Non-pigmented ciliary epithelial cell (primary cell): ENCODE measurements at places on chromosomes 7 and 10.

DNA sequence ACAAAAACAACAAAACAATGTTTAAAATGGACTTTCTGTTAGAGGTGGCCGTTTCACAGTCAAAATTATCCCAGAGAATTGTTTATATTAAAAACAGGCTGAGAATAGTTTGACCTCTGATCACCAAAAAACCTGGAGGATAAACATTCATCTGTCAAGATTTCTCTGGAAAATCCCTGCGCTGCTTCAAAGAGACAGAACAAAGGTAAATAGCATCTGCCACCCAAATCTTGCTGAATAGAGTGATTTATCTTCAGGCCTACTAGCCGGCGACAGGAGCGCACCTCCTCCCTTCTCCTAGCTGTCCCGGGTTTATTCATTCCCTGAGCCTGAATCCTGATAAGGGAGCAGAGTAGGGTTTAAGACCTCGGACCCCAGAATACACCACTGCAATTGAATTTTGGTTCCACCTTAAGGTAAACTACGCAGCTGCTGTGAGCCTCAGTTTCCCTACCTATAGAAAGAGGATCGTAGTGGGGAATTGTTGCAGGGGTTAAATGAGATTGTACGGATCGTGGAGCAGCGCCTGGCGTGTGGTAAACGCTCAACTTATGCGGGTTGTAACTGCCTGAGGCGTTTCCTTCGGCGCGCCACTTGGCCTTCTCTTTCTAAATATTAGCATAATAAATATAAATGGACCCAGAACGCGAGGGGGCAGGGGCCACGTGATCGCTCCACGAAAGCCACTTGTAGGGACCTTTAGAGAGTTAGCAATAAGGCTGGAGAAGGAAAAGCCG lies 498 bp upstream of the ST7 start:
- no peak for DNase-seq

DNA sequence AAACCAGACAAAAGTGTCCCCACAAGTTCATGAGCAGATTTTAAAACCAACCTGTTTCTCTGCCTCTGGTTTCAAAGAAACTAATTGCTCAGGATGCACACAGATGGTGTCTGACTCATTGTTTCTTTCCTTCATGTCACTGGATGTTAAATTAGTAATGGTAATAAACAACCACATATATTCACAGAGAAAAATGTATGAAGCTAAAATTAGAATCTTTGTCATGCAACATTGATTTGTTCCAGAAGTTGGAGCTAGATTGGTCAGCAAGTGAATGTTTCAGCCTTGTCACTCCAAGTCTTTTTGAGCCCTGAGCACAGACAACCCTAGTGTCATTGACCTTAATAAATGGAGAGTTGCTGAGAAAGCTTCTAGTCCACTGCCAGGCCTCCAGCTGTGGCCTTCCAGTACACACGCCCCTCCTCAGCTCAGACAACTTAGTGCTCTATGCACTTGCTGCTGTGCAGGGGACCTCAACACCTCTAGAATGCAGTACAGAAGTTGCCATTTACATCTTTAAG lies 175.9 kb downstream of the CCDC71L start:
- DNase-seq = peak; percentile 58

DNA sequence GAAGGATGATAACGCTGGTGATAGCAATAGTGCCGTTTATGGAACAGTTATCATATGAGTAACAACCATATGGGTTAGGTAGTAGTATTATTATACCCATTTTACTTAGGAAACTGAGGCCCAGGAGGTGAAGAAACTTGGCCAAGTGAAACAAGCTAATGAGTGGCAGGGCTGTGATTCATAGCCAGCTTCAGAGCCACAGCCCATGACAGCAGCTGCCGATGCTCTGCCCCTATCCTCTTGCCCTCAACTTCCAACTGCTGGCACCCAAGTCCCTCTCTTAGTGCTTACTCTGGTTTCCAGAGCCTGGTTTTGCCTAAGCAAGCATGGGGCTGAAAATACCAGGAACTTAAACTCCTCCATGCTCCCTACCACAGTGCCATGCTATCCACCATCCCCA lies 12.3 kb downstream of the SH3PXD2A start:
- DNase-seq = no peak

DNA sequence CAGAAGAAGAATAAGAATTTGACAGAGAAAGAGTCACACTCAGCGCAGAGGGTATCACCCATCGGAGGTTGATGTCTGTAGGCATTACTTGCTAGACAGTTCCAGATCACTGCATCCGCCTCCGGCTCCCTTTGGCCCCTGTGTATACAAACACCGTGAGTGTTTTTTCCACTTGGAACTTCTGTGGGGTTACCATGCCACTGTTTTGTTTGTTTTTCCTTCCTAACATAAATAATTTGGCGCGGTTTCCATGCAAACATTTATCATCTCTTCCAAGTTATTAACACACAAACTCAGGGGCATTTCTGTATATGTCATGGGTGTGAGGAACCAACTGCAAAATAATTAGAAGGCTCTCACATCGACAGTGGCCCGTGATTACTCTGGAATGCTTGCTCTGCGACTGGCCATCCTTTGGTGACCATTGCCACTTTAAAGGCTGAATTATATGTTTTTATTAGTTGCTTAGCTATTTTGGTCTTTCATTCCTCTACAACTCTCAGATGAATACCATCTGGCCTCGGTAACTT lies 612.2 kb upstream of the MKI67 start:
- DNase-seq = no peak

DNA sequence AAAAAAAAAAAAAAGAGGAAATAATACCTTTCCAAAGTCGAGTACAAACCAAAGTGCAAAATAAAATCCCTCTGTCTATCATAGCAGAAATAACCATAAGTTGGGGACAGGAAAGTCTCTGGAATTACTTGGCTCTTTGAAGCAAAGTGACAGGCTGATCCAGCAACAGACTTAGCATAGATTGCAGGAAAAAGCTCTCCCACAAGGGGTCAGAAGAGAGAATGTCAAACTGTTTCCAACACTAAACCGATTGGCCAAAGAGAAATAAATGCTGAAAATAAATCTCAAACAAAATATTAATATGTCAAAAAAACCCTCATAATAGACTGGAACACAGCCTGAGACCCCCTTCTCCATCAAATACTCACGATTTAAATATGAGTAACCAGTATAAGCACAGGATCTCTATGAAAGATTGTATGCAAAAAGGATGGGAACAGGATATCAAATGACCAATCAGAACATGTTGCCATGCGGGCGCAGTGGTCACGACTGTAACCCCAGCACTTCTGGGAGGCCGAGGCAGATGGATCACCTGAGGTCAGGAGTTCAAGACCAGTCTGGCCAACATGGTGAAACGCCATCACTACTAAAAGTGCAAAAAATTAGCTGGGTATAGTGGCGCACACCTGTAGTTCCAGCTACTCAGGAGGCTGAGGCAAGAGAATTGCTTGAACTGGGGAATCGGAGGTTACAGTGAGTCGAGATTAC lies 1000.7 kb upstream of the LRRN3 start:
- DNase-seq = no peak

GRCh38 chr10:33001908-33002492 lies 44.0 kb upstream of the ITGB1 start:
- DNase-seq = no peak

DNA sequence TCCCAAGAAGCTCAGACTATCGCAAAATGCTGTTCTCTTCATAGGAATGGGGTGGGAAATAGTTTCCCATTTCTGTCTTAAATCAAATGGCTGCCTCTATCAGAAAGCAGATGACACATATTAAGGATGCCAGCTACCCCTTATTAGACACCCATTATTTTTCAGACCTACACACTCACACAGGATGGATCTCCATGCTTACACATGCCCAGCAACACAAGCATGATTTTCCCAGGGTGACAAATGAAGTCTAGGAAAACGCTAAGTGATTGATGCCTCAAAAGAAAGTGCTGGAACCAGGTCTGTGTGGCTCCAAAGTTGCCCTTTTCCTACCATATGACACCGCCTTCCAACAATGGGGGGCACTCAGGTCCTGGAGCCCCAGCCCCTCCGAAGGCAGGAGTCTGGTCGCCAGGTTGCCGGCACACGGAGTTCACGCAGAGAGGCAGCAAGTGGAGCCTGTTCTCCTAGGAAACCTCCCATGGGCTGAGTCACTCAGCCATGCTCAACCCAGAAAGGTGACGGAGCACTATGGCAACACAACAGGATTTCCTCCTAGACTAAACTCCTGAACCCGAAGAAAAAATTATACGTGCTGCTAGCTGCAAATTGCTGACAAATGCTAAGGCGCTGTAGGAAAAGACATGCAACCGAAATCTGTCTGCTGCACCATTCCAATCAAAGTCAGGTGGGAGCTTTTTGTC lies 19.8 kb downstream of the VOPP1 start:
- DNase-seq = peak; percentile 89

DNA sequence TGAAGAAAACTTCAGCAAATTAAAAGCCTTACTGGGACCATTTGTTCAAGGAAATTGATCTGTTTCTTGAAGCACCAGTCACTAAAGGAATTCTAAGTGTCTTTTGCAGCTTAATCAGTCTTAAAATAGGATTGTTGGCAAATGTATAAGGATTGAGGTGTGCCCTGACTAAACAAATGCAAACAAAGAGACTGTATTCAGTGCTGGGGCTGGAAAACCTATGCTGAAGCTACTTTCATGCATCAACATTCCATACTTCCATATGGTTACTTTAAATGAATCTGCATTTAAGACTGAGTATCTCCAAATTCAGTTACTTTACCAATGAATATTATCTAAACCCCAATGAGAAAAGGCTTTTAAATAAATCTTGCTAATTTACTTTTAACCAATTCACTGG lies 183.3 kb downstream of the ELAPOR2 start:
- no peak for DNase-seq

DNA sequence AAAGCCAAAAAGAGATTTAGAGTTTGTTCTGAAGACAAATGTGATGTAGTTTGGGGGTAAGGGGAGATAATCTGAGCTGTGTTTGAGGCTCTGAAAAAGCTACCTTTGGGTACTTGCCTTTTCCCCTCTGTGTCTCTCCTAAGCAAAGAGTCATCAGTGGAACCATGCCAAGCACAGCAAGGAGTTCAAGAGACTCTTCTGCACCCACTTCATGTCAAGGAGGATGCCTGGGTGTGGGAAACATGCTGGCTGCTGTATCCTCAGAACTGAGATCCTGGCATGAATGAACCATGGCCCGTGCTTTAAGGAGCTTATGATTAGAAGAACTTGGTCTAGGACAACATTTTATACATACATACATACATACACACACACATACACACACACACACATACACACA lies 142.9 kb downstream of the NOC3L start:
- DNase-seq = no peak

DNA sequence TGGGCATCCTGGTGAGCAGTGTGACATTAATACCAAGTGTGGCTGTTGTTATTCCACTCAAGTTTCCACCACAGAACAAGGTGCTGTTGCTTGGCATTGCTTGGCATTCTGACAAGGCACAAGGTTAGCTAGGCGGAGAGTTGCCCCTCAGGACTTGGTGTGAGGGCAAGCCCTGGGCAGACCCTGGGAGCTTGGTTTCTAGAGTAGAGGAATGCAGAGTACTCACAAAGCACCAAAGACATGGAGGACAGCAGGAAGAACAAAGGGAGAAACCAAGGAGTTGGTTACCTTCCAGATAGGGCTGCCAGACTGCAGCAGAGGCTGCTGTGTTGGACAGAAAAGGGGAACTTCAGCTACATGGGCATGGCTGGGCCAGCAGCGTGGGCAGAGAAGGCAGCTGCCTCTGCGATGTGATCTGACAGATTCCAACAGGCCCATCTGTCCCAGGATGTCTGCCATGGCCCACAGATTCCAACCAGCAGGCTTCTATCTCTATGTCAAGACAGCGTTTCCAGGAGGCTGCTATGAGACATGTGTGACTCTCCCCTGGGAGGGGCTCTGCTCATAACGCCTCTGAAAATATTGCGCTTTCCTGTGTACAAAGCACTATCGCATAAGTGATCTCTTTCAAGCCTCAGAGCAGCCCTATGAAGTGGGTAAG lies 1.8 kb downstream of the GOLGA7B start:
- DNase-seq = no peak

DNA sequence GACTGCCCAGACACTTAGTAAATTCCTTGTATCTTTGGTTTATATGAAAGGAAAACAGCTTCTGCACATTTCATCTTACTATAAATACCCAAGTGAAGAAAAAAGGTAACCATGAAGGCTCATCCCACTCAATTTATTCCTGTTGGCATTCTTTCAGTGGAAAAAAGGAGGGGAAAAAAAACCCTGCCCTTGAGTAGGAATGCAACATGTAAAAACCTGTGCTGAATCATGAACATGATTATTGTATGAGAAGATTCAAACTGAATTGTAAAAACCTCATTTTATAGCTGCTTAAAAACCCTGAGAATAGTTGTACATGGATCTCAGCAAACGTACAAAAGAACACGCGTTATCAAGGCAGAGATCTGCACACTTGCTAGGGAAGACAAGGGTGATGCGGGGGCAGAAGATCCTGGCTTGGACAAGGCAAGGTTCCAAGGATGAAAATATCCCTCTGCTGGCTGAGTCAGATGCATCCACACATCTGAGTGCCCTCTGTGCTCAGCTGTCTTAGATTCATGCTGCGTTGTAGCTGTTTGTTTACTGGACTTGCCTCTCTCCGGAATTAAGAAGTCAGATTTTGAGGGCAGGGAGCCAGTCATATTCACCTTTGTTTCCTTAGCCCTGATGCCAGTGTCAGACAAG lies 658.2 kb downstream of the PARD3 start:
- DNase-seq = no peak

DNA sequence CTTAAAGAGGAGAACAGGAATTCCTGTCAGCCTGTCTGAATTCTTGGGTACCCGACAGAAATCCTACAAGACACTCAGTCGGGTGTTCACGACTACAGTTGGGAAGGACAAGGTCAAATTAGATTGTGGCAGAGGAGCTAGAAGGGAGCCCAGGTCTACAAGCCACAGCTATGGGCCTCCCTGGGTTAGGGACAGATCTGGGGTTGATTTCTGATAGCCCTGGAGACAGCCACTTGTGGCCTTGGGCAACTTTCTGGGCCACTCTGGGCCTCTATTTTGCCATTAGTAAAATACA lies 39.7 kb upstream of the ANTXRL start:
- no peak for DNase-seq

GRCh38 chr7:35967366-35968139 lies 166.7 kb downstream of the SEPTIN7 start:
- no peak for DNase-seq

- DNase-seq = no peak
Measured at GRCh38 chr7:47074702-47075153, 507.2 kb downstream of the TNS3 start.

GRCh38 chr10:124616040-124616835 lies 127.9 kb downstream of the FAM53B start:
- no peak for DNase-seq

GRCh38 chr10:61786728-61787127 lies 114.8 kb upstream of the ARID5B start:
- peak; percentile 55 for DNase-seq
